ENCODE measurements at places on chromosomes 2 and 18.

DNA sequence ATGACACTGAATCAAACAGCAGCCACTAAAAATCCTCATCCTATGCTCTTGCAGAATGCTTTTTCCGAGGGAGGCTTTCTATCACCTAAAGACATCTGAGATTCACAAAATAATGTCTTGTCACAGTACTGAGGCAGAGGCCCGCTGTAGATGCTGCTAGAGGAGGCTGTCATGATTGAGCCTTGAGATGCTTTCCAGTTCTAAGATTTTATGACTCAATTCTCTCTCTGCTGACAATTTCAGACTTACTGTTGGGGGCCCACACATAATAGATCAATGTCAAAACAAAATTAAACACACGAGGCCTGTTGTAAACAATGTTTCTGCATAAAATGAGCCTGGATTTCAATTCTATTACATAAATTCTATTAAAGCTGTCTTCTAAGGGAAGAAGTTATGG, 132.7 kb upstream of the ARL4C start:
- no peak for DNase-seq

DNA sequence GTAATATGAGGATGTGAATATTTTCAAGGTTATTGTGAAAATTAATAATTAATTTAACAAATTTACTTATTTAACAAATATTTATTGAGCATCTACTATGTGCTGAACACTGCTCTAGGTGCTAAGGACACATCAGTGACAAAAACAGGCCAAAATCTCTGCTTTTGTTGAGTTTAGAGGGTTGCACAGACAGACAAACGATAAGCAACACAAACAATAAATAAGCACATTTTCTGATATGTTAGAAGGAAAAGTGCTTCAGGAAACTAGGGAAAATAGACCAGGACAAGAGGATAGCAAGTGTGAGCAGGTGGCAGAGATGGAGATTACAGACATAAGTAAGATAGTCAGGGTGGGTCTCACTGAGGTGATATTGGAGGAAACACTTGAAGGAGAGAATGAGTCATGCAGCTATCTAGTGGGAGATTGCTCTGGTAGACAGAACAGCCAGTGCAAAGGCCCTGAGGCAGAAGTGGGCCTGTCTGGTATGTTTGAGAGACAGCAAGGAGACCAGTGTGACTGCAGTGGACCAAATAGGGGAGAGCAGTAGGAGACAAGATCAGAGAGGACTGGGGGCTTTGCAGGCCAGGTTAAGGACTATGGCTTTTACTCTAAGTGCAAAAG, 38.3 kb downstream of the SFXN5 start:
- DNase-seq = no peak

- DNase-seq = no peak
Measured at GRCh38 chr2:67169417-67170140, 227.6 kb upstream of the ETAA1 start.

GRCh38 chr2:144780983-144781382, 261.1 kb upstream of the ZEB2 start:
- DNase-seq = no peak

DNA sequence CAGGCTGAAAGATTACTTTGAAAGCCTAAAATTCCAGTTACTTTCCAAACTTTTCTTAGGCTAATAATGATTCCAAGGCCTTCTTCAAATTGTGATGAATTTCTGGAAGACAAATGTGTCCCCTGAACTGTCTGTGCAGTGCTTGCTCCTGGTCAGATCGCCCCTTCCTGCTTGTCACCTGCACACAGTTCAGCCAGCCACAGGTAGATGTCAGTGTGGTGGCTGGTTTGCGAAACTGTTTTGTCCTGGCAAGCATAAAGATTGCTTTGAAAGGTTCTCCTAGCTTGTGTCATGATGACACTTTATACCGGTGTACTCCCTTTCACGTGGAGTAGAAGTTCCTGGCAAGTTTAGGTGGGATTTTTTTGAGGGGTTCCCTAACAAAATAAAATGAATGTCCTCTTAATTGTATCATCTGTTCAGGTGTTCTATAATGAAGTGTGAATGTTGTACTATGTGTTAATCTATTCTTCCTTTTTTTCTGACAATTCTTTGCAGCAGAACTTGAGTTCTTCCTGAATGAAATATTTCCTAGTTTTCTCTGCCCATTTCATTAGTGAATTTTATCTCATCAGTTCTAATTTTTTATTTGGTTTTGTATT, 298.8 kb downstream of the ZNF407 start:
- DNase-seq = peak; percentile 22

- no peak for DNase-seq
Measured at GRCh38 chr2:34892766-34893165, 1293.7 kb upstream of the FAM98A start.

DNA sequence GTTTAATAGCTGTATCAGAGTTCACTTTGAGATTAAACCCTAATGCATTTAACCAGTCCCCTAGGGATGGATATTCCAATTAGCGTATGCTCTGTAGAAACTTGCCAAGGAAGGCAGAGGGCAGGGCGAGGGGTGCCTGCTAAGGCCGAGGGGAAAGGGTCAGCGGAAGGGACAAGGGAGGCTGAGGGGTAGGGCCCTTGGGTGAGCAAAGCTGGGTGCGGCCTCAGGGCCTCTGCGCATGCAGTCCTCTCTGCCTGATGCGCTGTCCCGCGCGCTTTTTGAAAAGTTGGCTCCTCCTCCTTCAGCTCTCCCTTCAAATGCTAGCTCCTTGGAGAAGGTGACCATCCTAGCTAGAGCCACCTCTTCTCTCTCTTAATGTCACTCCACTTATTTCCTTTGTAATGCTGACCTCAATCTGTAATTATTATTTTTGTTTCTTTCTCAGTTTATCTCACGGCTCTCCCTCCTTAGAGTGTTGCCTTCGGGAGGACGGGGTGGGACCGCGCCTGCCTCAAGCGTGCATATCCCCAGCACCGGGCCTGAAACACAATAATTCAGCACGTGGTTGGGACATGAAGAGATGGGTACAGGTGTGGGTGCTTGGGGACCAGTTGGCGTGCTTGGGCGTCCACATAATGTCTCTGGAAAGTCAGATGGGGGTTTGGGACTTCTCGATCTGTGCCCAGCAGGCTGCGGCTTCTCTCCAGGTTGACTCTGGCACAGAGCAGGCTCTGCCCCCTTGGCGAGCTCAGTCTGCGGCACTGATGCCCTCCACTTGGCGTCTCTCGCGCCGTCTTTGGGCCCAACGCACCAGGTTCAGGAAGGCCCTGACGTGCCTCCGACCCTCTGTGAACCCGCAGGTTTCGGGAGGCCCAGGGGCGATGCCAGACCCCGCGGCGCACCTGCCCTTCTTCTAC, 10.0 kb downstream of the ZAP70 start:
- no peak for DNase-seq

- DNase-seq = no peak
Measured at GRCh38 chr2:199988151-199988550, 32.8 kb downstream of the MAIP1 start.

DNA sequence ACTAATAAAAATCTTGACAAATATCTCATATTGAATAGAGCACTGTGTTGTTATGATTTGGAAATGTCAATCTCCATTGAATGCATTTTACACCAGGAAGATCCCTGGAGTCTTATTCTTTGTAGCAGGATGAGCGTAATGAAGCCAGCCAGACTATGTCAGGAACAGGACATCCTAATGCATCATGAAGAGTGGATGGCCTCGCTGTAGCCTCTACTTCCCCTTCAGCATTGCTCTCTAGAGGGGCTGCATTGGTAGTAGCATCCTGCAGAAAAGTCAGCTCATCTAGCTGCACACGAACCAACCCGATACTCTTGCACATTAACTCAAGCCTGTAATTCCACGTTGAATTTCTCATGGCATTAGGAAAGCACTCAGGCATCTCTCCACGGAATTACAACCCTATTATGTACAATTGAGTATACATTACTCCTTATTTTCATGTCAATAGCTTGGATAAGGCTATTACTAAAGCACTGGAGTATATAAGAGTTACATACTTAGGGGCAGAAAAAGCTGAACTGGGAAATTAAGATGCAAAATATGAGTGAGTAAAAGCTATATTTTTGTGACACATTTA, 76.1 kb downstream of the CMPK2 start:
- DNase-seq = no peak

GRCh38 chr2:172571245-172571644, 15.4 kb downstream of the PDK1 start:
- no peak for DNase-seq

- no peak for DNase-seq
Measured at GRCh38 chr2:231524477-231525247, 5.6 kb downstream of the NMUR1 start.

GRCh38 chr2:69517410-69517809, 80.2 kb upstream of the NFU1 start:
- DNase-seq = no peak

GRCh38 chr2:170177950-170178781, at the start of gene MYO3B:
Gene MYO3B (plus strand): TSS chr2:170178147. CDS start chr2:170178288, 141 bp downstream.
- no peak for DNase-seq

GRCh38 chr18:48825101-48825745, 125.5 kb downstream of the SMAD7 start:
- no peak for DNase-seq

GRCh38 chr2:95012881-95013550, 12.5 kb upstream of the MAL start:
- DNase-seq = no peak

DNA sequence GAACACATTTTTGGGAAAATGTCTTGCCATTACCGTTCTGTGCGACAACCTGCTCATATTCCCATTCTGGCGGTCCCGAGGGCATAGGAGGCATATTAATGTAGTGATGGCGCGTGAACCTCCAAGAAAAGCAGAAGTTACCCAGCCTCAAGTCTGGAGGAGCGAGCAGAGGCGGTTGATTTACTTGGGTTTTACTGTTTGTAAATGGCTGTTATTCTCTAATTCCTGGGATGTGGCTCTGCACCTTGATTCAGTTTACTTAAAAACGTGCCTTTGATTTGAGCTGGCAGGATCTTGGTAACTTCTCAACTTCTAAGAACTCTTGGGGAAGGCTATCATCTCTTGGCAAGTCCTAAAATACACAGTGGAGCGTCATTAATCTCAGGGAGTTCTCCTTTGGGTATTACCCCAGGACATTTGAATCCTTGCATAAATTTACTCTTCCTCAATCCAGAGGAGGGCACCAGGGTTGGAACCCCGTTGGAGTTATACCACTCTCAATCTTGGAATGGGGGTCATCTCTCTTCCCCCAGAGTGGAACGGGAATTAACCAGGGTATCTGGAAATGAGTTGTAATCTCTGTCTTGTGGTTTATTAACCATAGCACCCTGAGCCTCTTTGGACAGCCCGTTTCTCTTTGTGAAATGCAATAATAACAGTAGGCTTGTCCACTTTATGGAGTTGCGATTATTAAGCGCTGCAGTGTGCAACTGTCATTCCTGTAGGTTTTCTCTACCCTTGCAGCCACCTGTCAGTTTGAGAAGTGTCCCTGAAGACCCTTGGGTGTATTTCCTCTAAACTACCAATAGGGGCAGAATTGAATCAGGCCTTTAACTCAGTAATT, 2.1 kb downstream of the HK2 start:
- DNase-seq = peak; percentile 41

DNA sequence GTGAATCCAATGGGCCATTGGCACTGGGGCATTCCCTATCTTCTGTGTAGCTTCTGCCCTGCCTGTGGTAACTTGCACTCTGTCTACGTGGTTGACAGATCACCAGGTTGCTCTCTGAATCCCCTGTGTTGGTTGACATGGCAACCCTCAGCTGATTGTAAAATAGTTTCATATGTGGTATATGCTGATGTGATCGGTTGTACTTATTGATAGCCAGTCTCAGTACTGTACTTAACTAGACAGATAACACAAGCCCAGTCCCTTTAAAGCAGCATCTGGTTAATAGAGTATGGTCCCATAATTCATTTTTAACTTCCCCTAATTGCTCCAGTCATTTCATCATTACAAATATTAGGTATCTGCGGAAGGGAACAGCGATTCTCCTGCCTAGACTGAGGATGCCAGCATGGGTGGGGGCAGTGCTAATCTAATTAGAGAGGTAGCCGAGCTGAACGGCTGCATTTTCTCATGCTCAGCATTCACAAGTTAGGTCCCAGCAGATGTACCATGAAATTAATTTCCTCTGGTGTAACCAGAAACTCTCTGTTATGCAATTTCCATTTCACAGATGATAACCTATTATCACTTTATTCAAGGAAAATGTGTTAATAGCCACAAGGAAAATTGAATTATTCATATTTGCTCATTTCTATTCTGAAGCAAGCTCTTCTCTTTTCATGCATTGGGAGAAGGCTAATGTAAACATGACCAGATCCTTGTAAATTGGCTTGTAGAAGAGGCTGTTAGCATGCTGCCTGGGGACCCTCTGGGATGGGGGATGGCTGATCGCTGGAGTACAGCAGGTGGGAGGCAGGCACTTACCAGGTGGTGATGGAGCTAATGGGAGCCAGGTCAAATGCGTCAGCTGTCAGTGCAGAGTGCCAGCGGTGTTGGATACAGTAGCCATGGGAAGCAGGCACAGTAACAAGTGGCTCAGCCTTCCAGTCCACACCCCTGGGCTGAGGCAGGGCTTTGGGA, 608.3 kb downstream of the GALR1 start:
- DNase-seq = no peak

DNA sequence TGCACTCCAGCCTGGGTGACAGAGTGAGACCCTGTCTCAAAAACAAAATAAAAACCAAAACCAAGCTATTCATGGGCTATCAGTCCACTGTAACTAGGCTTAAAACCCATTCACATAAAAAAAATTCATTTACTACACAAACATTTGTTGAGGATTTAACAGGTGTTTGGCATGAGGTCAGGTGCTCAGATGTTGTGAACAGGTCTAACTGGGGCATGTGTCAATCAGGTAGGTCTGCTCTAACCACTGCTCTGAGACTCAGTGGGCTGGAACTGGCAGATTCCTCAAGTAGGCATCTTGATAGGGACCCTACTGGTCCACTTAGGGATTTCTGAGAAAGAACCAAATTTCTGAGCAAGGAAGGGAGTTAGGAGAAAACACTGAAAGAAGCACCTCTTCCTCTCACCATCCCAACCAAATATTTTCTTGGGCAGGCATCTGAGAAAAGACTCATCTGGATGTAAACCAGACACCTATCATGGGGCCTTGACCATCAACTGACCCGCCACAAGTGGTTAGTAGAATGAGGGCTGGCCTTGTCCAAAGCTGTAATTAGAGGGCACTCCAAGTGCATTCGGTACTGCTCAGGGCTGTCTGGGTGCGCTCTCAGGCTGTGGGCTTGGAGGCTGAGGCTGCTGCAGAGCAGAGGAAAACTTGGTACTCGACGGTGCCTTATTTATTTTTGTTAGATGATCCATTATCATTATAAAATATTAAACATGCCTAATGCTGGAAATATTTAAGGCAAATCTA, 33.9 kb downstream of the WIPF1 start:
- no peak for DNase-seq

DNA sequence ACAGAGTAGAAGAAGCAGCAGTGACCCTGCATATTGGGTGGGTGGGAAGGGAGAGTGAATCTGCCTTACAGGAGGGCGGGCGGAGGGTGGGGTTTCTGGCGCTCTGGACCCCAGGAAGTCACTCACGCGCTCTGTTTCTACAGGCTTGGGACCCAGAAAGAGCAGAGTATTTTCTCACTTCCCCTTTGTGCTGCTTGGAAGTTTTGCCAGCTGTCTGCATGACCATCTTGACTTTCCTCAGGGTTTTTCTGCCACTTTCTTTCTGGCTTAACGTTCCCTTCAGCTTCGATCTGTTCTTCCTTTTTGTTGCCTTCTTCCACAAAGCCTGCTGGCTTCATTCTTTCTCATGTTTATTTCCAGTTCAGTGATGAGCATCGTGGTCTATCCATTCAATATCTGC, 383.1 kb downstream of the GALR1 start:
- no peak for DNase-seq

Measured in central memory CD4-positive, alpha-beta T cell (primary cell).